ENCODE measurements at places on chromosomes 5 and 9. TPM values are rescaled to one million over a fixed set of nuclear protein-coding genes. Genes with fewer than 3 reads are reported as not detected.

LOX gene
- total RNA-seq, result 91.1 TPM

DNA sequence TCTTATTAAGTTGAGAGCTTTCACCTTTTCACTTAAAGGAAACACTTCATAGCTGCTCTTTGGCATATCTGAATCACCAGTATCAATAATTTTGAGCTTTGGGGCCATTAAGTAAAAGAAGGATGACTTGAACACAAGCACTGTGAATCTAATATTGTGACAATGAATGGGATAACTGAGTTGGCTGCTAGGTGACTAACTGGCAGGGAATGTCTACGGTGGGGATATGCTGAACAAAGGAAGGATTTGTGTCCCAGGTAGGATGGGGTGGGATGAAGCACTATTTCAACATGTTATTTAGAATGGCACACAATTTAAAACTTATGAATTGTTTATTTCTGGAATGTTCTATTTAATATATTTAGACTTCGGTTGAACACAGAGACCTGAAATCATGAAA is 123.6 kb downstream of the TEX10 start:
- no peak for DNase-seq

C5orf52 gene
- total RNA-seq, result not detected

DNA sequence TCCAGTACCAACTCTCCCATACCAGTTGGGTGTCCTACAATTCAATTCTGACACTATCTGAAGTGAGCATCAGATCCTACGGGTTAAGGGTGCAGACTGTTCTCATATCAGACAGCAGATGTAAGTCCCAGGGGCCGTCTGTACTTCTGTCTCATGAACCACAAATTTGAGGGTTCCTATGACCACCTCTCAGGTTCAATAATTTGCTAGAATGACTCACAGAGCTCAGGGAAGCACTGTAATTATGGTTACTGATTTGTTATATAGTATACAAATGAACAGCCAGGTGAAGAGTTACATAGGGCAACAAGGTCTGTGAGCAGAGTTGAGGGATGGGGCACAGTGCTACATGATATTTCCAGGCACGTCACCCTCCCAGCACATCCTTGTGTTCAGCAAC is 499.1 kb downstream of the DMAC1 start:
- no peak for DNase-seq

GRCh38 chr9:126058011-126058531 is 268.6 kb upstream of the MVB12B start:
- DNase-seq, result no peak

- no peak for DNase-seq
These were observed 5.8 kb upstream of the LNPEP start for GRCh38 chr5:96930058-96930457.

- DNase-seq, result no peak
These were observed 97.8 kb upstream of the C5orf63 start for GRCh38 chr5:127170918-127171600.

- DNase-seq, result no peak
These were observed 60.2 kb downstream of the SPOCK1 start for GRCh38 chr5:137438932-137439331.

GRCh38 chr5:176608937-176609723 is 826 bp downstream of the GPRIN1 start:
- DNase-seq, result no peak

DNA sequence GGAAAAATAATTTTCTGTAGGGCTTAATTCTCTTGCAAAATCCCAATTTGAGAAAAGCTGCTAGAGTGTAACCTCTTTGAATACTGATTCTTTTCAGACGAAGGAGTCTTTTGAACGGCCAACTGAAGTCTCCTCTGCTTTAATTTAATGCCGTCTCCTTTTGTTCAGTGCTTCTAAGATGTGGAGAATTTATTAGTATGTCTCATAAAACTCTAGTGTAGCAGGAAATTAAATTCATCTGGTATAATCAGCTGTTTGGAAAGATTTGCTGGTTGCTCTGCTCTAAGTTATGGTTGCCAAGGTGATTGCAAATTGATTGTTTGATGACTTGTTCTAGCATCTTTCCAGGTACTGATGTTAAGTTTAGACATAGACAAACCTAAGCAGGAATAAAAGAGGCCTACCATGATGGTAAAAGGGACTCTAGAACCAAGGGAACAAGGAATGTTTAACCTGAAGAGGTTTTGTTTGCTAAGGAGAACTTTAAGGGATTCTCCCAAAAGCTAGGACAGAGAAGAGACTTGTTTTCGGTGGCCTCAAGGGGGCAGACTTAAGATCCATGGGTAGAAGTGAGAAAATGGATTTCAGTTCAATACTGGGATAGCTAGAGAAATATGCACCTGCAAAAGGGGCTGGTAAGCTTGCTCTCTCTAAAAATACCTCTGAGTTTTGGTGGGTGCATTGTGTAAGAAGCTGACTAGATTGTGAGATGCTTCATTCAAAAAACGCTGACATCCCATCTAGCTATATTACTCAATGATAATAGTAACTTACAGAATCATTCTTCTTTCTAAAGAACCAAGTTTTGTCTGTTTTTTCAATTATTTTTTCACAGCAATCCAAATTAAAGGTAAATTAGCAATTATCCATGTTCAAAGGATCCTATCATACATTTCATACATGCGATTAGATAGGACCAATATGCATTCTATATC is 5.7 kb upstream of the ADRB2 start:
- DNase-seq, result peak; percentile 54

- DNase-seq, result peak; percentile 89
These were observed 2.6 kb downstream of the CTNNAL1 start for GRCh38 chr9:109010746-109011145.

- DNase-seq, result peak; percentile 42
These were observed 21.4 kb upstream of the SNAPC3 start for GRCh38 chr9:15401266-15401665.

TLX3 gene
- not detected for total RNA-seq

DNA sequence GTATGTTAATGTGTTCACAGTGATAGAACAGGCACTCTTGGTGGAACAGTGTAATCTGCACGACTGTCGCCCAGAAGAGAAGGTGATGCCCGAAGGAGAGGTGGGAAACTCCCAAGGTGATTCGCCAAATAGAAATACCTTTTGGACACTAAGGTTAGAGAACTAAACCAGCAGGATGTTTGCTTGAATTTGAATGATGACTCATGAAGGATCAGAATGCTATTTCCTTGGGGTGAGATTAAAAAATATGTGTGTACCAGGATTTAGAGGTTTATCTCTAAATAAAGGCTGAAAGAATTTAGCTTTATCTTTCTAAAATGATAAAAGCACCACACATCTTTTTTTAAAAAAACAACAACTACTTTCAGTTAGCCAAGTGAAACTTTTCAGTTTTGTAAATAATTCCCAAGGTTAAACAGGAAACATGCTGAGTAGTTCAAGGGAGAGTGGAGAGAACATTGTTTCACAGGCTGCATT is 297.4 kb upstream of the TAS2R1 start:
- peak; percentile 54 for DNase-seq

GRCh38 chr9:125145425-125145824 is 2.1 kb upstream of the SCAI start:
- DNase-seq, result peak; percentile 48

DNA sequence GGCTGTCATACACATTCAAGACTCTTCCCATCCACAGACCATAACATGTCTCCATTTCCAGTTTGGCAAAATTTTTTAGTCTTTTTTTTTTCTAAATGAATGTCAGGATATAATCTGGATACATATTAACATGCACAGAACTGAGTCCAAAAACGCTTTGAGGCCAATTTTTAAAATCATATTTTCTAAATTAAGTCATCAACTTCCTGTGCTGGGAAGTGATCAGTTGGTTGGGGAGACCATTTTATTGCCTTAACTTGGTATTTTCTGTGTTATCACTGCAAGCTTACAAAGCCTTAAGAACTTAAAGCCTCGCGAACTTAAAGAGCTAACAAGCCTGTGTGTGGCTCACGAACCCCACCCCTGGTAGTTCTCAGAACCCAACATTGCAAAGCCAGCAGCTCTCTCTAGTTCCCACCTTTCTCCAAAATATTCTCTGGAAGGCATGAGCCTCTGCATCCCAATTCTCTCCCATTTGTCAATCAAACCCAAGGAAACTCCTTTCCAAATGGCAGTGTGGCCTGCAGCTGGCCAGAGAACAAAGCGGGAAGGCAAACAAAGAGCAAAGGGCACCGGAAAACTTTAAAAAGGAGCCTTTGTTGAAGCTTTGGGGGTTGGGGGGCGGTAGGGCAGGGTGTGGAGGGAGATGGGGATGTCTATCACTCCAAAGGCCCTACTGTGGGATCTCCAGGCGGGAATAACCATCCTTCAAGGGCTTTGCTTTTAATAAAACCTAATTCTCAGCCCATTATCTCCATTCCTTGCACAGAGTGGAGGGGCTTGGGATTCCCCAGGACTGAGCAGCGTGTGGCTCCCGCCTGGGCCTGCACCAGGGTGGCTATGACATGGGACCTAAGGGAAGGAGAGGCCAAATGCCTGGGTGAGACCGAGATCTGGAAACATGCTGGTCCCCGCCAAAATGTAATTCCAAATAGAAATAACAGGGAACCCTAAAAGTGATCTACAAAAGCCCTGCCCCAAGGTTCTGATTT is 65.0 kb downstream of the ROR2 start:
- peak; percentile 93 for DNase-seq

- DNase-seq, result no peak
These were observed 16.7 kb upstream of the TLR4 start for GRCh38 chr9:117687532-117687931.

- DNase-seq, result no peak
These were observed 248.1 kb upstream of the TAS2R1 start for GRCh38 chr5:9878206-9878605.

DNA sequence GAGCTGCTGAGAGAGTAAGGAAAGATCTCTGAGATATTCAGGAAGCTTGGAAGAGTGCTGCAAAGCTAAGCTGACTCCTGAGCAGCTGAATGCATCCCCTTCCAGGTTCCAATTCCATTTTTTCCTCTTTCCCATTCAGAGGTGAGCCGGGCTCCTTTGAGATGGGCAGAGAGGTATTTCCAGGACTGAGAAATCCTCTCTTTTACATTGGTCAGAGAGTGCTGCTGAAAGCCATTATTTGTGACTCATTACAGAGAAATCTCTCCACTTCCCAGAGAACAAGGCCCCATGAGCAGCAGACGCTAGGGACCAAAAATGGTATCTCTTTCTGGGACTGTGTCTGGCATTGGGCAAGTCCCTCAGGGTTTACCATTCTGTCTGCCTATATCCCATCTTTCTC is 3.7 kb downstream of the MCTP1 start:
- no peak for DNase-seq

All from fibroblast of villous mesenchyme (primary cell).